Brain (organoid and tissue), 16 donors: ENCODE measurements at places on chromosomes 3 and 15. TPM values are rescaled to one million over a fixed set of nuclear protein-coding genes. Genes with fewer than 3 reads are reported as not detected.

The SORD gene
- 33.6 TPM for polyA plus RNA-seq

The CCR3 gene
- not detected for polyA plus RNA-seq

The GAP43 gene
- 151 TPM for polyA plus RNA-seq

The RPL15 gene
- 2,473 TPM for polyA plus RNA-seq
